ENCODE measurements at places on chromosomes 2 and 18.

GRCh38 chr2:13195270-13195669 lies 478.5 kb downstream of the TRIB2 start:
- no peak for DNase-seq

- DNase-seq = peak; percentile 86
These were observed 1.9 kb downstream of the PTMA start for GRCh38 chr2:231709981-231710798.

DNA sequence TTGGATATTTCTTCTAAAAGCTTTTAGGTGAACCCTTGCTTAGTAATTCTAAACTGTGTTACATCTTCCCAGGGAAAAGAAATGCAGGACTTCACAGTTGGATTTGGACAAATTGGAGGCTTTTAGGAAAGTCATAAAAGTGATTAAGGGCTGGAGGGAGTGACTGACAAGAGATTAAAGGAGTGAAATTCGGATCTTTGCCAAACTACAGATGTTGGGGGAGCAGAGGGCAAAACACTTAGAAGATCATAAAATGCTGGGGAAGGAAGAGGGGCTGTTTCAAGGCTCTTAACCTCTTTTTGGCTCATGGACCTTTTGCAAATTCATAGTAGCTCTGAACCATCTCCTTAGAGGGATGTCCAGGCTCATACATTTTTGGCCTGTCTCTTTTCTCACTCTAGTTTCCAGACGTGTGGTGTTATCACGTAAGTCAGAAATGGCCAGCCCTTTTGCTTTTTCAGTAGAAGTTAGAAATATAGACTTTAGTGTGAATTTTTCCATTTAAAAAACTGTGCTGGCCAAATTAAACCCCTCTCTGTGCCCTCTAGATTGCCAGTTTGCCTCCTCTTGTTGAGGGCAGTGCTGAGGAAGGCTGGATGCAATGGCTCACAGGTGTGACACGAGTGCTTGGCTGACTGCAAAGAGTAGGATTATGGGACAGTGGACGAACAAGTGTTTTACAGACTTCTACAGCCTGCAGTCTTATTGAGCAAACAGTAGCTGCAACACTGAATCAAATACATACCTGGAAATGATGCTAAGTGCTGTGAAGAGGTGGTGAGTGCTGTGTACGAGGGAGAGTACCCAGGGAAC lies 109.9 kb downstream of the LYPD6B start:
- no peak for DNase-seq

DNA sequence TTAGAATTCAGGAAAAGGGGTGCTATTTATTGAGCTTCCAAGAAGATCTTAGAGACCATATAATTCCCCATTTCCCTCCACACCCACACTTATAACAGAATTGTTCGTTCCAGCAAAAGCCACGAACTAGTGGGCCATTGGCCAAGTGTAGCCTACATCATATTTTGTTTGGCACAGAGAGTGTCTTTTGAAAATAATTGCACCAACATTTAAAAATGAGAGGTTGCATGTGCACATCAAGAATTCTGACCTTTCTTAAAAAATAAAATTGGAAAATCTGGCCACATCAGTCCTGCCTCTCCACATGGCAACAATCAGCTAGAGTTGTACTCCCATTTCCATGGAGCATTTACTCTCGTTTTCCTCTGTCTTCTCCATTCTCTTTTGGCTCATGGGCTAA lies 655.5 kb upstream of the FANCL start:
- no peak for DNase-seq

DNA sequence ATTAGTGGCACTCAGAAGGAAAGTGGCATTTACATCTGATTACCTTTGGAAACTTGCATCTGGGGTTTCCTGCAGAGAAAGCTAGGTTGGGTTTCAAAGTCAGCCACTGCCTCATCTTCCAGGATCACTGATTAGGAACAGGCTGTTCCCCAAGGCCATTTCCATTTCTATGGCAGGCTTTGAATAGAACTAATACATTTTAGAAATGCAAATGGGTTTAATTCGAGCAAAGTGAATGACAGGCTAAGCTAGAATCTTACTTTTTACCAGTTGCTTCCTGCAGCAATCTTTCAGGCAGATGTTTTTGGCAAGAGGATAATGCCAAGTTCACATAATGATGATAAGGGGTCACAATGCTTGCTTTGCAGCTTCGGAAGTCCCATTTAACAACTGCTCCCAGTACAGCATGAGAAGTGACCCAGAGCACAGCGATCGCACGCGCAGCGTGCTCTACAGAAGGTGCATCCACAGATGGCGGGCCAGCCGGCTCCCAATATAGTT lies 336.7 kb downstream of the LPIN1 start:
- no peak for DNase-seq

DNA sequence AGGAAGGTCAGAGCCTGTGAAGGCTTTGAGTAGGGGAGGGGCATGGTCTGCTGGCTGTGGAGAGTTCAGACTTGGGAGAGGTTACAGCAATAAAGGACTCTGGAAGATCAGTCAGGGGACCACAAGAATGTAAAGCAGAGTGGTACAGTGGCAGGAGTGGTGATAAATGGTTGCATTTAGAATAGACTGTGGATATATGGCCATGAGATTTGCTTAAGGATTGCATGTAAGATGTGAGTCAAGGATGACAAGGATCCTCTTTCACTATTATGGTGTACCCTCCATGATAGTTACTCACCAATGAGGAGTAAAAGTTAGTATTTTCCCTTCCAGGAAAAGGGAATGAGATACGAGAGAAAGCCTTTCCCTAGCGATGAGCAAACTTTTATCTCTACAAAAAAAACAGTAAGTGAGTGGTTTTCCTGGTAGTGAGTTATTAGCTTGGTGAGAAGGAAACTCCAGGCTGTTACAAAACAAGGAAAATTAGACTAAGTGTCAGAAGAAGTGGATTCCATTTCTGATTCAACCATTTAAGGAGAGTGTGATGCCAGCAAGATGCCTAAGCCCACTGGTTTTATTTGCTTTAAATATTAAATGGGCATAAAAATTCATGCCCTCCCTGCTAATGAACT lies 818.0 kb upstream of the ACVR2A start:
- peak; percentile 97 for DNase-seq

GRCh38 chr18:25813110-25813509 lies 277.3 kb downstream of the SS18 start:
- DNase-seq = no peak

- peak; percentile 94 for DNase-seq
These were observed 137.7 kb downstream of the THADA start for GRCh38 chr2:43458014-43458628.

- DNase-seq = peak; percentile 33
These were observed 147.7 kb downstream of the WDPCP start for GRCh38 chr2:63440612-63441011.

DNA sequence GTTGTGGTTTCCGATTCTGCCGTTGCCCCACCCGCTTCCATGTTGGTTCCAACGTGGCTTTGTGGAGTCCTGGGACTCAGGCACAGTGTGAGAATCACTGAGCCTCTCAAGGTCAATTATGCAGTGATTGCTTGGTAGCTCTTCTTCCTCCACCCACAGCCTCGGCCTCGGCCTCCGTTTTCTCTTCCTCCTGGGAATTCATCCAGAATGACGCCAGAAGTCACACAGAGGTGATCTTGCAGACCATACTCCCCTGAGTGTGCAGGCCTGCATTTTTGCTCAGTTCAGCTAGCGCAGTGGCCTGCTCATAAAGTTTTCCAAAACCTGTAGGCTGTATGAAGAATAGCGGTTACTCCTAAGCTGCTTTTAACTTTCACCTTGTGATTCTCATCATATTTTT lies 273.3 kb downstream of the GBX2 start:
- DNase-seq = no peak

- no peak for DNase-seq
These were observed 67.7 kb downstream of the REL start for GRCh38 chr2:60948926-60949579.

DNA sequence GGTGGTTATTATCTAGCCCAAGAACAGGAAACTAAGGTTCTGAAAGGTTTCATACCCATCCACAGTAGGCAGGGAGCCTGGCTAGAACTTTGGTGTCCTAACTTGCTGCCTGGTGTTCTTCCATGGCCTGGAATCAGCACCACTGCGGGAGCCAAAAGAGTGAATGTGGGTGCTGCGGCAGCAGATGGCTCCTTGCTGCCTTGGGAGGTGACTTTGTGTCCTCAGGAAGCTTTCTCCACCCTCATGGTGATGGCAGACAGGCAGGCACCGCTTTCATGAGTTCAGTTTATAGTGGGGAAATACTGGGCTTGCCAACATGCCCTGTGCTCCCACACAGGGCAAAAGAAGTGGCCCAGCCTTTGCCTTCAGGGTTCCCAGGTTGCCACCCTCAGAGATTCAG lies 385.2 kb downstream of the BCL11A start:
- DNase-seq = no peak

DNA sequence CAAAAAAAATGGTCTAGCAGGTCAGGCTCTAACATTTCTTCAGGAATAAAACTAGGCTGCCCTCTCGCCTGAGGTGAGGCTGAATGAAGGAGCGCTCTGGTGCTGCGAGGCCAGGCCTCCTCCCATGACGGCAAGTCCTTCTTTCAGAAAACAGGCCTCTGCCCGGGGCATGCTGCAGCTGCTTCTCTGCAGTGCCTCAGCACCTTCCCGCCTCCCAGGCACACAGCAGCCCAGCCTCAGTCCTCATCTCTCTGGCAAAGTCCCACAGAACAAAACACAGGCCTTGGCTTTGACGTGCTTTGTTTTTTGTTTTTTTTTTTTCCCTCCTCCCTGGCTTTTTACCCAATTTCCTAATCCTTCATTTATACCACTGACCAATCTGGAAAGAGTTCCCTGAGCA lies 74.8 kb downstream of the BCL11A start:
- DNase-seq = no peak

GRCh38 chr2:141911485-141912066 lies 219.2 kb downstream of the LRP1B start:
- DNase-seq = peak; percentile 36

DNA sequence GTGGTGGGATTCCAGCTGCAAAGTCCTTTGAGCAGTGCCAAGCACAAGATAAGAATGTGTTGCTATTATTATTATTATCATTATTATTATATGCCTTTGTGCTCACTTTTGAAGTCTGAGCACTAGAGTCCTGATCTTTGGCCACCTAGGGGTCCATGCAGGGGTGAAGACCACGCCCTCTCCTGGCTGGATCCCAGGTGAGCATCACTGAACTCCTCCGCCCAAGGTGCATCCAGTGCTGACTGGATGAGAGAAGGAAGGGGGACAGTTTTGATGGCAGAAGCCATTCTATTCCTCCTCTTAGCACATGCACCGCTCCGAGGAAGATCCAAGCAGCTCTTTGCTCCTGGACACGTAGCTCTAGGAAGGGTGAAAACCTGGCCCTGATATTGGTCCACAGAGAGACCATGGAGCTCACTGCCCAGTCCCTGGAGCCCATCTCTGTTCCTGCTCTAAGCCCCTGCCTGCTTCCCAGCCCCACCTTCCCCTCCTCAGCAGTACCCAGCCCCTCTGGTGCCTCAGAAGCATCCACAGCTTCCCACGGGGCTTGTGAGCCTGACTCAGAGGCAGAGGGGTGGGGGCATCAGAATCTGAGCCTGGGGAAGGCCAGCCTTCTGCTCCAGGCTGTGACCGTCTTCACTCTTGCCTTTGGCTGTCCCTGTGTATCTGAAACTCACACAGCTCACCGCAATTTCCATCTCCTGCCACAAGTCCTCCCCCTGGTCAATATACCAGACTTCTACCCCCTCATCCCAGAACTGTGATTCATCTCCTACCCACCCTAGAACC lies 45.4 kb downstream of the MCFD2 start:
- DNase-seq = no peak

- DNase-seq = no peak
These were observed 177.4 kb downstream of the FIGN start for GRCh38 chr2:163558251-163559021.

- peak; percentile 67 for DNase-seq
These were observed 3.5 kb downstream of the CRIM1 start for GRCh38 chr2:36359067-36359466.

DNA sequence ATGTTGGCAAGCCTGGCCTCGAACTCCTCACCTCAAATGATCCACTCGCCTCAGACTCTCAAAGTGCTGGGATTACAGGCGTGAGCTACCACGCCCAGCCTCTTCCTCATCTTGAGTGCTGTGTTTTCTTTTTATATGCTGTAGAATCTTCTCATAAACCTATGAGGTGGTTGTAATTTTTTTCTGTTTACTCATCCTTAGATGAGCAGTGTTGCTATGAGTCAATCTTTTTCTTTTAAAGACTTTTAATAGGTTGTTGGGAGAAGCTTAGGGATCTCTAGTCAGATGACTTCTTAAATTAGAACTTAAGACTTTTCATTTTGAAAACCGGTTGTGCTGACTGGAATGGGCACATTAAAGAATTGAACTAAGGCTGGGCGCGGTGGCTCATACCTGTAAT lies 8.7 kb upstream of the AAK1 start:
- peak; percentile 96 for DNase-seq

- DNase-seq = no peak
These were observed 143.4 kb downstream of the TMEM17 start for GRCh38 chr2:62362561-62362960.

DNA sequence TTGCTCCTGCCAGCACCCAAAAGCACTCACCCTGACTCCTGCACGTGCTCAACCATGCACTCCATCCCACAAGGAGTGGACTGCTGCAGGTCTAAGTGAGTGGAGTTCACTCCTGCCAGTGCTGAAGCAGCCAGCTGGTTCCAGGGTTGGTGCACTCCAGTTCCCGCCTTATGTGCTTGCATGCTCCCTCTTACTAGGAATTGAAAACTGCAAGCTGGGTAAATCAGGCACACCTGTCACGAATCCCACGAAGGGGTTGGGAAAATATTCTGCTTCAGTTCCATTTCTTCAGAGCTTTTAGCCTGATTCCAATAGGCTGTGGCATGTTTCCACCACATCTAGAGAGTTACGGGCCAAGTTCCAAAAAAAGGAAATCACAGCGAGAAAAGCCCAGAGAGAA lies 1365.5 kb upstream of the CHAC2 start:
- DNase-seq = no peak

GRCh38 chr2:52414561-52415295 lies 1352.9 kb upstream of the CHAC2 start:
- no peak for DNase-seq

- no peak for DNase-seq
These were observed 104.4 kb downstream of the PLEKHA3 start for GRCh38 chr2:178584666-178585065.

GRCh38 chr2:26640331-26640745 lies 828 bp downstream of the CIB4 start:
- DNase-seq = peak; percentile 72

- no peak for DNase-seq
These were observed 9.3 kb upstream of the EFEMP1 start for GRCh38 chr2:55932843-55933242.

- no peak for DNase-seq
These were observed 114.6 kb downstream of the ACVR1 start for GRCh38 chr2:157761520-157761919.

GRCh38 chr18:76364282-76365259 lies 130.5 kb downstream of the ZNF516 start:
- DNase-seq = no peak

GRCh38 chr2:12057436-12058166 lies 311.2 kb downstream of the LPIN1 start:
- DNase-seq = no peak

Measured in HCEC 1CT (cell line).